ENCODE measurements at places on chromosomes 4 and X.

DNA sequence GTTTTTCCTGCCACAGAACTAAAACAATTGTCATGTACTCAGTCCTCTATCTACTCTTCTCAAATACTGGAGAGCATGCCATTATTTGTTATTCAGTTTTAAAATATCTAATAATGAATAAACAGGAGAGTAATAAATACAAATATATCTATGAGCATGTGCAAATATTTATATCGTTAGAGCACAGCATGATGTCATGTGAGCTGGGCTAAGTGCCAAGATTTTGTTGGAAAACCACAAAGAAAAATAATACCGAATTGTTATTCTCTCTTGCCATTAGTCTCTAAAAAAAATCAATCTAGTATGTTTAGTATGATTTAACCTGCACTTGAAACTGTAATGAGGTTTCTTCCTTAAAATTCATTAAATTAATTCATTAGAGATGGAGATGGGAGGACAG, 97.3 kb downstream of the DDX60 start:
- DNase-seq, result no peak

- no peak for DNase-seq
Observed at GRCh38 chrX:47723083-47723482, 64.1 kb upstream of the UXT start.

- DNase-seq, result peak; percentile 23
Observed at GRCh38 chr4:175253184-175253902, 335.2 kb downstream of the ADAM29 start.

DNA sequence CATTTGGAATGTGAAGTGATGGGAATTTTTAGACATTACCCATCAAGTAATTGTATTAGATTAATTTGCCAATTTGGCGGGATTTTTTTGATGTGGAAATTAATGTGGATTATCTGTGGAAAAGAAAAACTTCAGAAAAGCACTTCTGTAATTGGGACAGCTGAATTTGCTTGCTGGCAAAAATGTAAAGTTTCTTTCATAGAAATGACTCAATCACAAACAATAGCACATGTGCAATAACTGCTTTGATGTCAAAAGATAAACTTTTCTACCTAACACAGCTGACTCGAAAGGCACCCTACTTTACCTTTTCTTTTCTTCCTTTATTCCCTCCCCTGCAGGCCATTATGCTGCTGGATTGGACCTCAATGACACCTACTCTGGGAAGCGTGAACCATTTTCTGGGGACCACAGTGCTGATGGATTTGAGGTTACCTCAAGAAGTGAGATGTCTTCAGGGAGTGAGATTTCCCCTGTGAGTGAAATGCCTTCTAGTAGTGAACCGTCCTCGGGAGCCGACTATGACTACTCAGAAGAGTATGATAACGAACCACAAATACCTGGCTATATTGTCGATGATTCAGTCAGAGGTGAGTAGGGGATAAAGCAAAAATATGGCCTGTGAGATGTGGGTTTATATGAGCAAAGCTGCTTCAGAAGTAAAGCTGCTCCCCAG, 1.4 kb downstream of the AREG start:
- DNase-seq, result no peak

GRCh38 chr4:124167602-124168001, 544.9 kb downstream of the ANKRD50 start:
- no peak for DNase-seq

- no peak for DNase-seq
Observed at GRCh38 chr4:134628066-134628465, 426.5 kb upstream of the PABPC4L start.

GRCh38 chr4:138938366-138938690, 77.3 kb upstream of the NOCT start:
- peak; percentile 51 for DNase-seq

GRCh38 chrX:31423609-31424189, 351.9 kb upstream of the FTHL17 start:
- no peak for DNase-seq

GRCh38 chr4:54433686-54434085, 204.6 kb downstream of the PDGFRA start:
- peak; percentile 28 for DNase-seq

DNA sequence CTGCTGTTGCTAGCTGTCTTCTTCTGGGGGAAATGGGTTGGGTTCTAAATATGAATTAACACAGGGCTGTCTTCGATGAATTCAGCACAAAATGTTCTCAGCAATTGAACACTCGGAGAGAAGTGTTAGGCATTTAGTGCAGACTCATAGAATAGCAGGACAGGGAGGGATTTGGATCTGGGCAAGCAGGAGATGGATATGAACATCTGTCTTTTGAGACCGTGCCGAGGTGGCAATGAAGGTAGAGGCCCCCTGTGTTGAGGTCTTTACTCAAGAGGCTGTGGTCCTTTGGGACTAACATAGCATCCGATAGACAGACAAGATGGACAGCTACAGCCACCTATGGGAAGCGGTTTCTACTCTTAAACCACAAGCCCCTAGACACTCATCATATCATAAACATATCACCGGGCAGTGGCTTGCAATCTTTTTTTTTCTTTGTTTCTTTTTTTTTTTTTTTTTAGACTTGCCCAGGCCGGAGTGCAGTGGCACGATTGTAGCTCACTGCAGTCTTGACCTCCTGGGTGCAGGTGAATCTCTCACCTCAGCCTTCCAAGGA, 6.7 kb downstream of the CD99 start:
- no peak for DNase-seq

DNA sequence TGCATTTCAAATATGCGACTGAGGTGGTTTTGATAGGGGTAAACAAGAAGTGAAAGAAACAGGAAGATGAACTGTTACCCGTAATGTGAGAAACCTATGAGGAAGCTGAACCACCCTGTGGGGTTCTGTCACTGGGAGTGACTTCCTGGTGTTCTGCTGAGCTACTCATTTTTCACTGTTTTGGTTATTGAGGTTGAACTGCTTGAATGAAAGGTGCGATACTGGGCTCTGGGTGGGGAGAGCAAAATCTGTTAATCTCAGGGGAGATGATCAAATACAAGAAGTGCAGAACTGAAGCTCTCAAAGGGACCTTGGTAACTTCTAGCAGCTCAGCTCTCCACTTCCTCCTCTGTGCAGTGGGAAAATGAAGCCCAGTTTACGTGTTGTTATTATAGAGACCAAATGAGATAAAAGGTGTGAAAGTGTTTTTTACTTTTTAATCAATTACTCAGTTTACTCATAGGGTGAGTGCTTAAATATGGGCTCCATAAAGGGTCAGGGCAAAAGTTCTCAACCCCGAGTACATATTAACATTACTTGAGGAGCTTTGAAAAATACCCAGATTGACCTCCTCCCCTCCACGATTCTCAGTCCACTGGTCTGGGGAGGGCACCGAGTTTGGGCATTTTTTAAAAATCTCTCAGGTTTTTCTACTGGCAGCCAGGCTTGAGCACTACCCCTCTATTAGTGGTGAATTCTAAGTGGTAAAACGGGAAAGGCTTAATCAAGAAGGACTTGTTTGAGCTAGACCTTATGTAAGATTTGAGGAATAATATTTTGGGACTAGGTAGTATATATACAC, 66.7 kb downstream of the COQ2 start:
- no peak for DNase-seq

DNA sequence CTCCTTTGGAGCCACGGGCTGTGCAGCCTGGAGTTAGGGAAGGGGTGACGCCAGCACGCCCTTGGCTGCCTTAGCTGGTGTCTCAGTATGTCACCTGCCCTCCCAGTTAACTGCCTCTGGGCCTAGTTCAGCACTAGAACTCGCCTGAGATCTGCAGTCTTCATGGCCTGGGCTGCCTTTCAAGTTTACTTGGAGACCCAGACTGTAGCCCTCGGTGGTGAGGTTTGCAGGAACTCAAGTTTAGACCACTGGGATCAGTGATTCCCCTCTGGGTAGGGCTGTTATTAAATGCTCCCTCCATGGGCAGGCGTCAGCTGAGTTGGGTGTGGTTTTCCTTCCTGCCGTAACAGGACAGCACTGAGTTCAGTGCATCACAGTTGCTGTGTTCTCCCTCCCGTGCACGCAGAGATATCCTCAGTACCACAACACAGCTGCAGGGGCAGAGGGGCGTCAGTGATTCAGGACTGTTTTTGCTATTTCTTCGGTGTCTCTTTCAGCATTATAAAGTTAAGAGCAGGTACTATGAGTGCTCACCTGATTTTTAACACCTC, 30.5 kb downstream of the PLAC8 start:
- no peak for DNase-seq

GRCh38 chr4:112511093-112511802, 4.7 kb downstream of the NEUROG2 start:
- no peak for DNase-seq

- DNase-seq, result no peak
Observed at GRCh38 chrX:101986586-101986985, 54.8 kb upstream of the ZMAT1 start.

DNA sequence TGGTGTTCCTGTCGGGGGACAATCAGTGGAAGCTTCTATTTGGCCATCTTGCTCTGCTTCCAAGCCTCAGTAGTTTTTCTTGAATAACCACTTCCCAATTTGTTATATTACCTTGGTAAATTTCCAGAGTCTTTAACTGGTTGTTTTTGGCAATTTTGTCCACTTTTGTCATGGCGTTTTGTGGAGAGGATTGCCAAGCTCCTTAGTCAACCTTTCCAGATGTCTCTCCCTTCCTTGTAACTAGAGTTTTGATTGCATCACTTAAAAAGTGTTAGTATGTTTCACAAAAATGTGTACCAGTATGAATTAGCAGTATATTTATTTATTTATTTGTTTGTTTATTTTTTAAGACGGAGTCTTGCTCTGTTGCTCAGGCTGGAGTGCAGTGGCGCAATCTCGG, 15.8 kb upstream of the UXT start:
- no peak for DNase-seq

DNA sequence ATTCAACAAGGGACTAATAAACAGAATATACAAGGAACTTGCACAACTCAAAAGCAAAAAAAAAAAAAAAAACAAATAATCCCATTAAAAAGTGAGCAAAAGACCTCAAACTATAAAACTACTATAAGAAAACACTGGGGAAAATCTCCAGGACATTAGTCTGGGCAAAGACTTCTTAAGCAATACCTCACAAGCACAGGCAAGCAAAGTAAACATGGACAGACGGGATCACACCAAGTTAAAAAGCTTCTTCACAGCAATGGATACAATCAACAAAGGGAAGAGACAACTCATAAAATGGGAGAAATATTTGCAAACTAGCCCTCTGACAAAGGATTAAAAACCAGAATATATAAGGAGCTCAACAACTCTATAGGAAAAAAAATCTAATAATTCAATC, 17.1 kb upstream of the BMP15 start:
- no peak for DNase-seq

- no peak for DNase-seq
Observed at GRCh38 chr4:179165000-179165738, 1722.9 kb upstream of the AGA start.

All from COLO829 (cell line).